ENCODE measurements at places on chromosomes 3 and 15.
A peak's percentile ranks its signal among the peaks of the same experiment; 100 is the strongest.

DNA sequence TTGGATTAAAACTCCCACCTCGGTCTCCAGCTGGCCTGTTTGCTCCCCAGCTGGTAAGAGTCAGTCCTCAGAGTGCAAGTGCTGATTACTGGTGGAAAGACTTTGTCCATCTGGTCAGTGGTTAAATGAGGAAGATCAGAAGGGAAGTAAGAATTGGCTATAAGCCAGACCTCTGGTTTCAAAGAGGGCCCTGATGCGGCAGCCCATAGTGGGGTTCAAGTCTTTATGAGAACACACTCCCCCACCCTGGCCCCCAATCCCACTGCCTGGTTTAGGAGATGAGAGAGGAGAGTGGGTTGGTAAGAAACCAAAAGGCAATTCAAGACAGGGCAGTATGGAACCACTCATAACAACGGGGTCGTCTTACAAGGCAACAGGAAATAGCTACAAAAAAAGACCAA is 65.0 kb downstream of the FRMD4B start:
- peak; percentile 24 for DNase-seq

DNA sequence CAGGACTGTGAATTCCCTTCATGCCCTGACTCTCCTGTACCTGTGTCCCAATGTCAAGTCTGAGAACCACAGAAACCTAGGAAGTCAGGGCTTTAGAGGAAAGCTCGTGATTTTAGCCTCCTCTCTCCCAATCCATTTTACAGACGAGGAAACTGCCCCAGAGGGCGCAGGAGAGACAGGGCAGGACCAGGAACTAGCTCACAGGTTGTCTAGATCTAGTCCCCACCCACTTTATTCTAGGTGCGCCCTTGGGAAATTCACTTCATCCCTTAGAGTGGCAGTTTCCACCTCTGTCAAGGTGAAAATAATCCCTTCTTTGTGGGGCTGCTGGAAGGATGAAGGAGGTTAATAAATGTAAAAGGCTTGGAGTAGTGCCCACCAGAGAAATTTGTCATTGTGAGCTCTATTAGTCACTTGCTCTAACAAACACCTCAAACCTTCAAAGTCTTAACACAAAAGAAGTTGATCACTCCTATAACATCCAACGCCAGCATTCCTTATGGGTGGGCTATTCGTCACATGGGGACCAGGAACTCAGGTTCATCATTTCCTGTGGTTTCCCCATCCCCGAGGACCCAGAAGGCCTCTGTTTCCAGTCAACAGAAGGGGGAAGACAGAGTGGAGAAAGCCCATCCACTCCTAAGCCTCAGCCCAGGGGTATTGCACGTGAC is 282.3 kb downstream of the XXYLT1 start:
- no peak for DNase-seq

GRCh38 chr3:154469585-154469984 is 39.6 kb upstream of the GPR149 start:
- no peak for DNase-seq

DNA sequence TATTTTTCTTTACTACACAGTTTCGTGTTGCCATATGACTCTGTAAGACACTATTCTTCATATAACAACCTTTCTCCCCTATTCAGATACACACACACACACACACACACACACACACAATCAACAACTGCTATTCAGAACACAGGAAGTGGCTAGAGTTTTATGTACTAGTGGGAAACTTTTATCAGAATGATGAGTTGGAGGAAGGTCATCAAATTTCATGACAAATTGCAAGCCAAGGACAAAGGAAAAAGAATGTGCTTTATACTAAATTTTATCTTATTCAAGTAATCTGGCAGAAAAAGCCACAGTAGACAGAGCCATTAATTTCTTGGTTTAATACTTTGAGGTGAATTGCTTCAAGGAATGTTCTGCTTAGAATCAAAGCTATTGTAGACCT is 899.8 kb downstream of the ROBO2 start:
- DNase-seq, result peak; percentile 7

- no peak for DNase-seq
These were observed 25.4 kb downstream of the PDIA5 start for GRCh38 chr3:123092243-123092642.

GRCh38 chr15:91302588-91303439 is 202.8 kb downstream of the SV2B start:
- peak; percentile 74 for DNase-seq

DNA sequence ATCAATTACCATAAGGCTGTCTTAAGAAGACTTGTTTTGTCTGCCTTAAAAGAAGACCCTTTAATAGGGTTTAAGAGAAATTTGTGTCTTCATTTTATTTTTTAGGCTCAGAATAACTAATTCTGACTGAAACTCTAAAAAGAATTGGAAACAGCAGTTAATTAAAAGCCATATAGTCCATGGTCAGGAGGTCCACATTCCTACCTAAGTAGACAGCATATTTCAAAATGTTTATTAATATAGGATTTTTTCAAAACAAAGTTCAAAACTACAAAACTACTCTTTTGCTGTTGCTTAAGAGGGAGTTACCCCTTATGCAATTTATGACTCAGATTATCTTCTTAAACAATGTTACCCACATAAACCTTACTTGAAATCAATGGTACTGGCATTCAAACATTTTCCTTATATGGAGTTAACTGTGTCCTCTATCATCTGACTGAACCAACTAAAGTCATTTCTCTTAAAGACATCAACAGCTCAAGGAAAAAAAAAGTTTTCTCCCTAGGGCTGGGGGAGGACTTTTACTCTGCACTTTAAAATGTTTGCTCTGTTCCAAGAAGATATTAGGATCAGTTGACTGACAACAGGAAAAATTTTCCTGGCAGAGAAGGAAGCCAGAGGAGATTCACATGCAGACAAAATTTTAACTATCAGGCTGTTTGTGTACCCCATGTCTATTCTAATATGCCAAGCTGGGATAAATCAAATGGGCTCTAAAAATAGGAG is 56.8 kb upstream of the NANOGP8 start:
- DNase-seq, result peak; percentile 98

DNA sequence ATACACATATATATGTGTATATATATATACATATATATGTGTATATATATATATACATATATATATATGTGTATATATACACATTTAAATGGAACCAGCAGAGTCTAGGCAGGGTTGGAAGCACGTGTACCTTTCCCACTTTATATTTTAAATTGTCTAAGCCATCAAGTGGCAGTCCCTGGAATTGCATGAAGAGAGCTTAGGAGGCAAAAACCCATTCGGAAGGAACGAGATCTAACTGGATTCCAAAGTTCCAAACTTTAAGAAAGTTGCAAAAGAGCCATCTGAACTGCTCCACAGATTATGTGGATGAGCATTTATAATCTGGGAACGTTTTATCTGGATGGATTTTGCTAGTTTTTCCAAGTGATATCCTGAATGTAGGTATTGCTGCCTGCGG is 186.5 kb downstream of the FOXP1 start:
- DNase-seq, result peak; percentile 54

DNA sequence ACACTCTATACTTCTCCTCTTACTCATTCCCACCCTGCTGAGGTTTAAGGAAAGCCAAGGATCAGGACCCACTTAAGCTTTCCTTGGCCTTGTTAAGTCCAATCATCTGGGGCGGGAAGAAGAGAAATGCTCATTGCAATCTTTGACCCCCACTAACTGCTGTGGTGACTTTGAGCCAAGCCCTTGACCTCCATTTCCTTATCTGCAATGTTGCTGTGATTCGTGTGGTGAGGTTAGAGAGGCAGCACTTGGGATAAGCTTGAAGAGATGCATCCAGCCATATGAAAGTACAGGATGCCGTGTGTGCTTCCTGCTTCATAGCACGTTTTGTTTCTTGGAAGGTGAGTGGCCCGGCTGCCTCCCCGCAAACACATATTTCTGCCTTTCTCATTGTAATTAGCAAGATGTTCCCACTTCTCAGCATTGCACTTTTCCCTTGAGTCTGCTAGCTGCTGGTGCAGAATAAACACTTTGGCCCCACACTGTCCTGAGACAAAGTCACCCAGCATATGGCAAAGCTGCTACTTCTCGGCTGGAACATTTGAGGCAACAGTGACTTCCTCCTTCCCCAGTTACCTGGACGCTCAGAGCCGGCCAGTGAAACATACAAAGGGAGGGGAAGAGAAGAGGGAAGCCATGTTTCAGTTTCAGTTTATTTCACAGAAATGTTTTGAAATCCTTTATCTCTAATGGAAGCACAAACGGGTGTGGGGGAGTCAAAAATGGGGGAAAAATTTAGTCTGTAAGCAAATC is 10.5 kb upstream of the NUDT16 start:
- DNase-seq, result no peak

GRCh38 chr15:59701880-59702279 is 12.8 kb upstream of the BNIP2 start:
- no peak for DNase-seq

- DNase-seq, result no peak
These were observed 220.9 kb upstream of the LRRFIP2 start for GRCh38 chr3:37395286-37395685.

DNA sequence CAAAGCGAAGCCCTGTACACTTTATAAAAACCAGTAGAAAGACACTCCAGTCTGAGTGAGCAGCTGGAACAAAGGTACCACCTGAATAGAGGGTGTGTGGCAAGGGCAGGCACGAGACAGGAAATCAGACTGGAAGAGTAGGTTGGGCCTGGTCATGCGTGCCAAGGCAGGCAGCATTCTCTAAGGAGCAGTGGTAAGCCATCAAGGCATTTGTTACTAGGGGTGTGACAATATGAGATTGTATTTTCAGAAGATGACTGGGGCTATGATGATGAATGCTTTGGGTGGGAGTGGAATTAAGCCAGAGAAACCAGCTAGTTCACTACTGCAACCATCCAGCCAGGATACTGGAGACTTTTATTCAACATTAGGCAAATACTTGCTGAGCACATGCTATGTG is 5.0 kb downstream of the JMJD7 start:
- no peak for DNase-seq

DNA sequence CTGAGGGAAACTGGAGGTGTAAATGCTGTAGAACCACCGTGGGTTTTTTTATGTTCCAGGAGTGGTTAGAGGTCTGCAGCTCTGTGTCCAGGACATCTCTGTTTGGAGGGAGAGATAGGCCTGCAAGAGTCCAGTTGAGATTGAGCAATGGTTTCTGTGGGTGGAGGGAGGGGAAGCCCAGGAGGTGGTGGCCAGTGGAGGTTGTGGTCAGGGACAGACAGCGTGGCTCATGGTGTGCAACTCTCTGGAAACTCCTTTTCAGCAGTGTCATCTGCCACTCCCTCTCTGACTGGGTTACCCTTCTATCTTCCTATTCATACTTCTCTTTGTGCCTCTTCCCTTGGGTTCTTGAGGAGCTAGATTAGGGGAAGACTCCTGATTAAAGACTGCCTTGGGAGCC is 9.6 kb downstream of the XCR1 start:
- peak; percentile 8 for DNase-seq

Data from fibroblast of pulmonary artery (primary cell).